Heart right ventricle (tissue), 16 donors: ENCODE measurements at places on chromosomes 13 and 19. TPM values are rescaled to one million over a fixed set of nuclear protein-coding genes. Genes with fewer than 3 reads are reported as not detected.

DNA sequence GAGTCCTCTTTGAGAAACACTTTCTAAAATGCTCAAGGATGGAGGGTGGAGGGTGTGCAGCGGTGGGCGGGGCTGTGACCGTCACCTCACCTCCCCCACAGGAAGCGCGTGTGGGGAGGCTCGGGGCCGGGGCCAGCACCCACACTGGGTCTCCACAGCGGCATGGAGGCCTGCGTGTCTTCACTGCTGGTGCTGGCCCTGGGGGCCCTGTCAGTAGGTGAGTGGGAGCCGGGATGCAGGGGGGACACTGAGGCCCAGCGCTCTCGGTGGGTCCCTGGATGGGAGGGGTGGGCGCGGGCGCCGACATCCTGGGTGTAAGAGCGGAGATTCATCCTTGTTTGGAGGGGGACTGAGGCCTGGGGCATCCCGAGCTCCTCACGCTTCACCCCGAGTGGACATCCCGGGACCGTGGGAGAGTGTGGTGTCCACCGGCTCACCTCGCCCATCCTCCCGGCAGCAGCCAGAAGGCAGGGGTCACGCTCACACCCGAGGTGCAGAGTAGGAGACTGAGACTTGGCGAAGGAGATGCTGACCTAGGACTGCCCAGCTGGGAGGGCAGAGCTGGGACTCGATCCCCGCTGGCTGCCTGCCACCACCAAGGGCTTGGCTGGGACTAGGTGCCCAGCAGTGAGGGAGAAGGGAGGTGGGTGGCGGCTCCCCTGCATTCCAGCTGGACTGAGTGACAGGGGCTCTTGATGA lies at the start of gene GZMM:
Gene GZMM (plus strand): TSS at position 144 of the 699 bp plus-strand sequence. CDS start 19 bp downstream, at position 163.
- H3K27me3 ChIP-seq, result no peaks in the 10 kb centered on the region
- H3K4me3 ChIP-seq, result no peak within 1 kb of the TSS
- H3K4me1 ChIP-seq, result peaks cover 12% of the 10 kb centered on the region
- H3K27ac ChIP-seq, result no peak within 1 kb of the TSS

DNA sequence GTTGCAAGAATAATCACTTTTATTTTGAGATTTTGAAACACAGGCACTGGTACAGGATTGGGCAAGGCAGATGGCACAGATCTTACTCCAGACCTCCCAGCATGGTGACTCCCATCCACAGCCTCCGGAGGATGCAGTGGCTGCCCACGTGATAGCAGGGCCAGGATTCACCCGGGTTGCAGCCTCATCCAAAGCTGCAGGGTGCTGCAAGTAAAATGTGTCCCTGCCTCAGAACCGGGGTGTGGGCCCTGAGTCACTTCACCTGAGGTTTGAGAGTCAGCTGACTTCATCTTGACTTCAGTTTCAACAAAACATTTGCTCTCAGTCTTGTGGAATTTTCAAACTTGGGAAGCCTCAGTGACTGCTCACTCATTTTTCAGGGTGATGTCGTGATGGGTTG lies 201.9 kb downstream of the FGF9 start:
- H3K4me1 ChIP-seq, result no peaks in the 10 kb centered on the region
- no peak overlapping the region for H3K4me3 ChIP-seq
- no peak for DNase-seq
- no peak overlapping the region for H3K27ac ChIP-seq

Gene MEDAG
- total RNA-seq, result 4.8 TPM

Gene C1QTNF9B
- 0.44 TPM for total RNA-seq
